ENCODE measurements at places on chromosomes 5 and 9.

DNA sequence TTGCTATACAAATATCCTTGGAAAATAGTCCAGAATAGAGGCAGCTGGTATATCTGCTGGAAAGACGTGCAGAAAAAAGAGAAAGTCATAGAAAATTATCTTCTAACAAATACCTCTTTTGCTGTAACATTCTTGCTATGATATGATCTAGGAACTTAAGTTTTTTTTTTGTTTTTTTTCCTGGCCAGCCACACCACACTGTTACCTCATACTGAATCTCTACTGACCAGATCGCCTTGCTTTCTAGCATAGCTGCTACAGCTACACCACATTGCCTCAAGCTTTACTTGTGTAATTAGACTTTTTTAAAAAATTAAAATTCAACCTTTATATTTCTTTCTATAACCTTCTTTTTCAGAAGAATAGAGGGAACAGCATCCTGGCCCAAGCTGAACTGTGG, 142.2 kb upstream of the PRLR start:
- DNase-seq = no peak

- no peak for DNase-seq
These were observed 121.5 kb downstream of the EHMT1 start for GRCh38 chr9:137740312-137740711.

- no peak for DNase-seq
These were observed 6.1 kb upstream of the ANGPTL2 start for GRCh38 chr9:127128341-127129072.

GRCh38 chr5:38598296-38598993, 42.0 kb upstream of the LIFR start:
- DNase-seq = no peak

- DNase-seq = no peak
These were observed 11.5 kb upstream of the TGFBR1 start for GRCh38 chr9:99093492-99093791.

DNA sequence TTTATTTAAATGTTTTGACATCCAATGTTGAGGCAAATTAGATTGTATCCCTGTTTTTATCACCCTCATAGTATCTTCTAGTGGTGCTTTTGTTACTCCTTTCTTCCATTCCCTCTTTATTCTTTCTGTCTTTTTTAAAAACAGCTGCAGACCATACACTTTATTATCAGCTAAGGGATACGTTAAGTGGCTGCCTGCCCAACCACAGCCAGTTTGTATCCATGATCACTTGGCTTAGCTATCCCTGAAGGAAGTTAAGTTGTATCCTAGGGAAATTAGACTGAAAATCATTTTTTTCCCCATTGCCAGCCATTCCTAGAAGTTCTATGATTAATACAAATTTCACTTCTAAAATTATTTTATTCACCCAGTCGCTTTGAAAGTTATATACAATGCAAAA, 1032.7 kb downstream of the NR2F1-AS1 start:
- no peak for DNase-seq

- no peak for DNase-seq
These were observed 435.5 kb downstream of the CAAP1 start for GRCh38 chr9:26457151-26457550.

DNA sequence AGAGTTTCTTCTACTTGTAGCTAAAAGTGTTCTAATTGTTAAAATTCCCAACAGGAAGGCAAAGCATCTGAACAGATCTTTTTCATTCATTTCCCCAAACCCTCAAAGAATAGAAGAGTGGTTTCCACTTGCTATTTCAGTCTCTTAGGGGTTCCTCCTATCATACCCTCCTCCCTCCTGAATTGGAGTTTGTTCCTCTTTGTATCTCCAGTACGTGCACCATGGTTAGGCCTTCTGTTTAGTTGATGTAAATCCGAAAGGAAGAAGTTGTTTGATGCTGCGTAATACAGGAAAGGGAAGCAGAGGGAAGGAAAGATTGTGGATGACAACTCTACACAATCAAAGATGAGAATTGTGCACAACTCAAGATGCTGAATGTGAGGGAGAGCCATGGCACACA, 303.6 kb downstream of the PIK3R1 start:
- no peak for DNase-seq

DNA sequence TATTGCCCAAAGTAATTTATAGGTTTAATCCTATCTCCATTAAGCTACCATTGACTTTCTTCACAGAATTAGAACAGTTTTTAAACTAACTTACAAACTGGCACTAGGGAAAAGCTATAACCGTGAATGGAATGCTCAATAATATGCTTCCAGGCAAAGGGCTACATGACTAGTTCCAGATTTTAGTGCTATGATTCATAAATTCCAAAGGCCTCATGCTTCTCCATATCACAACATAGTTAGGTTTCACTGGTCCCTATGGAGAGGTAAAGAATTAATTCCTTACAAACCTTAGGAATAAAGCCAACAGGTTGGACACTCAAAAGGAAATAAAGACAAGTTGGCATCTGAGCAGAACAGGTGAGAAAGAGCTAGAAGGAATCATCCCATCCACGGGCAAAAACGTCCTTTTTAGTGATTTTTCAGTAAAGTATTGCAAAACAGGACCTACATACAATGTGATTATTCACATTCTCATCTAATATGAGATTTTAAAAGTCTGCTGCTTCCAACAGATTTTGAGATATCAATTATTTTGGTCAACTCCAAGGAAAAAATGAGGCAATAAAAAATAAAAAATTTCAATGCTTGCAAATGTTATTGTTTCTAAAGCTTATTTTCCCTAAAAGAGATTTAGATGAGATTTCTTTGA, 97.0 kb upstream of the TARS1 start:
- no peak for DNase-seq

- no peak for DNase-seq
These were observed 31.1 kb upstream of the TRIM14 start for GRCh38 chr9:98150164-98150563.

GRCh38 chr5:96242571-96242970, 190.5 kb downstream of the PCSK1 start:
- DNase-seq = no peak

DNA sequence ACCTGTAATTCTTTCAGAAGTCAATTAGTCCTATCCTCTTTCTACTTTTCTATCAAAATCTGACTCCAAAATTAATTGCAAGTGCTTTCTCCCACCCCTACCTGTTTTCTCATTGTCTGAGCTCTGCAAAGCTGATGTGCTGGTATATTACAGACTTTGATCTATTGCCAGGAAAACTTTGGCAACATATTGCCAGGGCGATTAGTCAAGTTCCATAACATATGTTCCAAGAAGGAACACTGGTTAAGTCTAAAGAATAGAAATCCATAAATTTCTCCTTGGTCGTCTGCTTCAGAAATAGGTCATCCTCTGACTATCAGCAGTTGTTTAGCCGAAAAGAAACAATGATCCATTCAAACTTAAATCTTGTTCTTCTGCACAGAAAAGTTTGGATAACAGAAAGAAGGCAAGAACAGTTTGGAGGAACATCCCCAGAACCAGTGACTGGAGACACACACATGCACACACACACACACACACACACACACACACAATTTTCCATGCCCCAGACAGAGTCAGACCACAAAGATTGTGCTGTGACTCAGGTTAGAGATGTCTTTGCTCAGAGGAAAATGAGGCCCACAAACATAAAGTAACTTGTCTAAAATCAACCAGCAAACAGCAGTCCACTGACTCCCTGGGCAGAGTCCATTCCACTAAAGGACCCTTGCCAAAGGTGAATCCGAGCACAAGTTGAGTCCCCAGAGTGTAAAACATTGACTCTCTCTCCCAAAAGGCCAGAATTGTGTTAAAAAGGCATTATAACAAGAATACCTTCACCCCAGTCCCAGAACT, 202.1 kb downstream of the DEPDC1B start:
- no peak for DNase-seq

- DNase-seq = no peak
These were observed 259.4 kb upstream of the MVB12B start for GRCh38 chr9:126067031-126067734.

GRCh38 chr9:104108315-104108714, 14.2 kb downstream of the SMC2 start:
- no peak for DNase-seq

DNA sequence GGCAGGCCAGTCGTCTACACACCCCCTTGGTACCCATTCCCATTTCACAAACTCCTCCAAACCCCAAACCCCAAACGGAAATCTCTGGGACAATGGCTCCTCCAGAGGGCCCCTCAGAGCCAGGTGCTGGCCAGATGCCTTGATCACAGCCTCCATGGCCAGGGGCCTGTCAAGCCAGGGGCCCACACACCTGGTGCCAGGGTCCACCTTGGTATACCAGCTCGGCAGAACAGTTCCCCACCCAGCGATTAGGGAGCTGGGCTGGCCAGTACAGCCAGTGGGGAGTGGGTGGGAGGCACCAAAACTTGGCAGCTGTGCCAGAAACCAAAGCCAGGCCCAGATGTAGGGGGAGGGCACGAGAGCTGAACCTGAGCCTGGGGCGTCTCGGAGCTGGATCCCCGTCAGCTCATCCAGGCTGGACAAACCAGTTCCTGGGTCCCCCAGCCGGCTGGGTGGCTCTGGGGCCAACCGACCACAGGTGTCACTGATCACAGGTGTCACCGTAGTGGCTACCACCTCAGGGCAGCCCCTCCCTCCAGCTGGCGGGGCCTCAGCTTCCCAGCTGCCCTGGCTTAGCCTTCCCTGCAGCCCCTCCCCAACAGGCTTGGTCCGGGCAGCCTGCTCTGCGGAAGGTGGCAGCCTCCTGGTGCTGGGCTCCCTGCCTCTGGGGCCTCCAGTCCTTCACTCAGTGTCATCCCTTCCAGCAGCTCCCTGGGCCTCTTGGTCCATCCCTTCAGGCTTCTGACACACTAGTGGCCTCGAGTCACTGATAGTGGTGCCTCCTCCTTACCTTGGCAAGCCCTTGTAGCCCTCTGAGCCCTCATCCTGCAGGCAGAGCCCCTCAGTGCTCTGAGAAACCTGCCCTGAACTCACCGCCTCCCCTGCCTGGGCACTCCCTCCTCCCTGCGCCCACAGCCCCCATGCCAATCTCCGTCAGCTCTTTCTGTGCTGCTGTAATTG, 6.6 kb upstream of the RMND5B start:
- no peak for DNase-seq

DNA sequence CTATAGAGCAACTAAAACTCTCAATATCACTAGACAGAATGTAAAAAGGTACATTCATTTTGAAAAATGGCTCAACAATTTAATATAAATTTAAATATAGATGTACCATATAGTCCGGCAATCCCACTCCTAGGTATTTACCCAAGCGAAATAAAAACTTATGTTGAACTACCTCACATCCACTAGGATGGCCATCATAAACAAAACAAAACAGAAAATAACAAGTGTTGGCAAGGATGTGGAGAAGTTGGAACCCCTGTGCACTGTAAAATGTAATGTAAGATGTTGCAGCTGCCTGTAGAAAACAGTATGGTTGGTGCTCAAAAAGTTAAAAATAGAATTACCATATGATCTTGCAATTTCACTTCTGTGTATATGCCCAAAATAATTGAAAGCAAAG, 36.9 kb upstream of the SELENOP start:
- no peak for DNase-seq

- no peak for DNase-seq
These were observed 206.1 kb upstream of the ZNF608 start for GRCh38 chr5:124952566-124952965.

DNA sequence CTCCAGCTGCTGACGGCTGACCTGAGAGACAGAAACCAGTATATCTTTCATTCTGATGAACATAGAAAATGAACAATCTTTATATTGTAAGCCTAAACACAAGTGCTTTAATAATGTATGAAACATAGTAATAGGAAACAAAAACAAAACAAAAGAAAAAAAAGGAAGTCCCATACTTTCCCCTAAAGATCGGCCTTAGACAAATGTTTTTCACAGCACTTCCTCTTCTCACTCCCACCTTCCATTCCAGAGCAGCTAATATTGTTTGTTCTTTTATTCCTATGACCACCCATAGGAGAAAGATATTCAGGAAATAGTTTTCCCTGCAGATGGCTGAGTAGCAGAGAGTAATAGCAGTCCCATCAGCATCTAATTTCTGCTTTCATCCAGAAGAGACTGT, 194.4 kb upstream of the SLC27A6 start:
- no peak for DNase-seq

DNA sequence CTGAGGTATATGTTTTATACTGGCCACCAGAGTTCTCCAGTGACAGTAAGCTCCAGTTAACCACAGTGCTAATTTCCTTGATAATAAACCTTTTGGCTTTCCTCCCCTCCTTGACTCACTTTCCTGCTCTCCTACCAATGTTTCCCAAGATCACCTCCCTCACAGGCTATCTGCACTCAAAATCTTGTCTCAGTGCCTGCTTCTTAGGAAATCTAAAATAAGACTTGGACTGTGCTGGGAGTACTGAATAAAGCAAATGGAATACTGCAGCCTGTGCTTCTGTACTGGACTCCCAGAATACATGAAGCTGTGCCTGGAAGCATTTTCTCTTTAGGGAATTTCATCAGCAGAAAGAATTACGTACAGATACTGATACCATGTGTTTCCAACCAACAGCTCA, 1.7 kb upstream of the DCP2 start:
- DNase-seq = no peak

DNA sequence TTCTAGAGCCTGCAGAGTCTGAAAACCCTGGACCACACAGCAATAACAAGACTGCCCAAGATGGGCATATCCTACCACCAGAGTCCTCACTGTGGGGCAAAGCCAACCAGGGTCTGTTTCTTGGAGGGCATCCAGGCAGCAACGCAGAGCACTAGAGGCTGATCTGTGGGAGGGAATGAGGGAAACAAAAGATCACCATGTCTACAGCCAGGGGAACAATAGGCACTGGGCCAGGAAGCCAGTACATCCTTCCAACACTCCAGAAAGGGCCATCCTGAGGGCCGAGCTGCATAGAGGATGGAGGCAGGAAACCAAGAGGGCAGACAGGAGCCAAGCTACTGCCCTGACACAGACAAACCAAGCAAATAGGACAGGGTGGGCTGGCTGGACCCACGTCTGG, 416.1 kb upstream of the IRX4 start:
- no peak for DNase-seq

DNA sequence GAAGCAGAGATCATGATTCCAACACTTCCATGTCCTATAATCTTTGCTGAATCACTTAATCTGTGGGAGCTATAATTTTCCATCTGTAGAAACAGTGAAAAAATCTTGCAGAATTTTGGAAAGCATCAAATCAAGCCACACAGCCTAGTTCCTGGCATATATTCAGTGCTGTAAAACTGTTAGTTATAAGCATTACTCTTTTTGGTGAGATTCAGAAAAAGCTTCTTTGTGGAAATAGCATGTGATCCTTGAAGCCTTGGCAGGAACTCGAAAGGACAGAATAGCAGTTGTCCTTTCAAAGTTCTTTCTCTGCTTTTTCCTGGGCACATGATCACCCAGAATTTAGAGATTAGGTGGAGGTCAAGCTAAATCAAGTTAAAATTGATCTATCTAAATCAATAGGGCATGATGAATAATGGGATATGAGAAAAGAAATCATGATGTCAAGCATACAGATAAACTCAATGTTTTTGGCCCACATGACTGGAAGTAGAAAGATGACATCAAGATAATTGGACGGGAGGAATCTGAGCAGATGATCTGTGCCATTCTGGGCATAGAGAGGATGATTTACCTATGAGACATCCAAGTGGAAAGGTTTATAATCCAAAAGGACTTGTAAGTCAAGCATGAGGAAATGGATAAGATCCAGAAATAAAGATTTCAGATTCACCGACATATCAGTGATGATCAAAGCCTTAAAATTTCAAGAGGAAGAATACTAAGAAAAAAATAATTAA, 73.1 kb downstream of the TMEM232 start:
- no peak for DNase-seq

Data from stimulated activated CD4-positive, alpha-beta T cell treated with anti-CD3 and anti-CD28 coated beads, TNF-alpha, amount 100 ng/mL, for 1 hour (primary cell).